Stimulated activated CD4-positive, alpha-beta T cell treated with anti-CD3 and anti-CD28 coated beads, Interleukin-1b, Interleukin-23, amount 100 ng/mL, for 4 hours (primary cell): ENCODE measurements at places on chromosomes 6 and 20.

DNA sequence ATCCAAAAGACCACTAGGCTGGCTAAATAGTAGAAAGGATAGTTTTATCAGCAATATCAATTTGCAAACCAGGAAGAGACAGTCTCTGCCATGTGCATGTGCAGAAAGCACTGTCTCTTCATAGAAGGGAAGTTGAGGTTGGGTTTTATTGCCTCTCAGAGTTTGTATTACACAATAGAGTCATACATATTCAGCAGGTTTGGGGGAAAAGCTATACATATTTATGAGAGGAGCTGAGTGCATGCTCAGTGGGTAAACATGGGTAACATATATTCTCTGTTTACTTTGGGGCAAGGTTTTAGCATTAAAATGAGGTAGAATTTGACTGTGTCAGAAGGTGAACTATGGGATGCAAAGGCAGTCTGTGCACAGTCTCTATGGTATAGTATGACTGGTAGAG is 14.9 kb downstream of the TMEM170B start:
- no peak for DNase-seq

DNA sequence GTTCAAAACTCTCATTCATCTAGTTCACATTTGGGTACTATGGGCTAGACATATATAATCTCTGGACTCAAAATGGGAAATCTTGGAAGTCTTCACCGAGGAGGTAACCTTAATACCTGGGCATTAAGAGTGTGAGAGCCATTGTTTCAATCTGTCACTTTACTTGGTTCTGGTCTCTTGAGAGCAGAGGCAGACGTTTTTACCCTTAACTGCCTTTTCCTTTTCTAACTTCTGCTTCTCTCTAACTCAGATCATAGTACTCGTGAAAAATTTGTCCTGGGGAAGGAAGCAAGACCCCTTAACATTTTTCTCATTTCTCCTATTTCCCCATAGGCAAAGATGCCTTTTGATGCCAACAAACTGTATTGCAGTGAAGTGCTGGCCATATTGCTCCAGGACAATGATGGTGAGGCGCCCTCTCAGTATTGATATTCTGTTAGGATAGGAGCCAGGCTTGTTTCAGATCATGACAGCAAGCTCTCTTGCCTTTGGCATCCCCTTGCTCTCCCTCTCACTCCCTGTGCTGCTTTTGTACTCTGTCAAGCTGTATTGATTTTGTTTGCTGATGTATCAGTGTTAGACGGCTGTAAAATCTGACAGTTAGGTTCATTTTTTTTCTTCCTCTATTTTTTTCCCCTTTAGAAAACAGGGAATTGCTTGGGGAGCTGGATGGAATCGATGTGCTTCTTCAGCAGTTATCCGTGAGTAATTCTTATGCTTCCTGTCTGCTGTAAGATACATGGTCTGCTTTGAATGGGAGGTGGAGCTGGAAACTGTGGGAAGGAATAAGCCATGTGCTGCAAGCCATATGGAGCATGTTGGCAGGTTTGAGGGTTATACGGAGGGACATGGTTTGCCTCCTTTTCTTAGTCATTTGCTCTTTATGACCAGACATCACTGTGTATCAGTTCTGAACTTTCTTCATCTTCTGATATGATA is 83.5 kb downstream of the CTNNBL1 start:
- no peak for DNase-seq

DNA sequence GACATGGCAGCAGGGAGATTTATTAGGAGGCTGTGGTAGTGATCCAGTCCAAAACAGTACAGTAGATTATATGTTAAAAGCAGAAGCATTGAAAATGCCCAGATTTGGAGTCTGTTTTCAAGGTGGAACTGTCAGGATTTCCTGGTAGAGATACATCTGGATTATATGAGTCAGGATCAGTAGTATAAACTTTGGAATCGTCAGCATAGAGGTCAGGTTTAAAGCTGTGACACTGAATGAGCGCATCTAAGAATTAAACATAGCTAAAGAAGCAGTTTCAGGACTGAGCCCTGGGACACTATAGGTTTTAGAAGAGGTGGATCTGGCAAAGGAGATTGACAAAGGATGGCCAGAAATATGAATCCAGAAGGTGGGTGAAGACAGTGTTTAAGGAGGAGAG is 60.4 kb downstream of the RNF144B start:
- no peak for DNase-seq

DNA sequence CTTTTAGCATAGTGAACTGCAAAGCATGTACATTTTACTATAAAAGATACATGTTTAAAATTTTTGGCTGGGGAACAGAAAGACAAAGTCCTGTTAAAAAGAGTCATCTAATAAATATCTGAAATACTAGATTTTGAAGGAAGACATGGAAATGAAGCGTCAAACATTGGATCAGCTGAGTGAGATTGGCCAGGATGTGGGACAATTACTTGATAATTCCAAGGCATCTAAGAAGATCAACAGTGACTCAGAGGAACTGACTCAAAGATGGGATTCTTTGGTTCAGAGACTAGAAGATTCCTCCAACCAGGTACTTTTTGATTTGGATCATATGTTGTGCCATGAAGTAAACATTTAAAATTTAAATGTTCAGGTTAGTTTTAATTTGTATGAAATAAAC is 162.3 kb downstream of the UTRN start:
- no peak for DNase-seq

GRCh38 chr6:98880486-98880885 is 46.1 kb downstream of the POU3F2 start:
- no peak for DNase-seq

GRCh38 chr6:151900256-151900655 is 92.8 kb downstream of the ESR1 start:
- DNase-seq: no peak

- no peak for DNase-seq
Measured at GRCh38 chr6:166025149-166025898, 142.3 kb downstream of the TBXT start.

GRCh38 chr20:18639501-18639979 is 51.7 kb downstream of the DTD1 start:
- DNase-seq: no peak
